ENCODE measurements at places on chromosomes 5 and 9.

DNA sequence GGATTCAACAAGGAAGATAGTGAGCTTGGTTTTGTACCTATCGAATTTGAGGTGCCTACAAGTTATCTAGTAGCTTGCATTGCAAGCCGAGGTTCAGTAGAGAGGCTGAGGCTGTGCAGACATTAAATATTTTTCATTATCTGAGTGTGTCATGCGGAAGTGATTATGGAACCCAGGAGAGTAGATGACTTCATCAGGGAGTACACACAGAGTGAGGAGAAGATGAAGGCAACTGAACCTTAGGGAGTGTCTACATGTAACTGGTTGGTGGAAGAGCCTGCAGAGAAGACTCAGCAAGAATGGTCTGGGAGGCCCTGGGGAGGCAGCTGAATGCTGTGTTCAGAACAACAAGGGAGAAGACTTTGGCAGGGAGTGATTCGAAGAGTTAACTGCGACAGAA lies 393.9 kb downstream of the ARHGEF28 start:
- DNase-seq: no peak

GRCh38 chr9:115058175-115058574 lies 59.8 kb downstream of the TNC start:
- no peak for DNase-seq

GRCh38 chr5:168944004-168944403 lies 356.9 kb downstream of the SLIT3 start:
- DNase-seq: no peak

DNA sequence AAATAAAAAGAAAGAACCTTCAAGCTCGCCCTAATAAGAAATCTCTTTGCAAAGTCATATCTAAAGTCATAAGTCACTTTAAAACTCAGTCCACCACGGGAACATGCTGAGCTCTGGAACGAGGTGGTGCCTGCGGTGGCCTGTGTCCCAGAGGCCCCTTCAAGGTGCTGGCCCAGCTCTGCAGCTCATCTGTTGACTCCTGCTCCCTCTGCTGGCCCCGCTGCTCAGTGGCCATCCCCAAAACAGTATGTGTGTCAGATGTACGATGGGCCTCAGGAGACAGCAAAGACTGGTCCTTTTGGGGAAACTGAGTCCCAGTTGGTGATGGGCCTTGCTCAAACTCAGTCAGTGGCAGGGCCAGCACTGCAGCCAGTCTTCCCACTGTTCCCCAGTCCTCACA lies 22.8 kb upstream of the FOXB2 start:
- no peak for DNase-seq

- peak; percentile 43 for DNase-seq
Measured at GRCh38 chr9:136110082-136111061, 8.3 kb downstream of the TMEM250 start.

GRCh38 chr5:149957855-149958254 lies 2.7 kb upstream of the SLC26A2 start:
- DNase-seq: no peak

- DNase-seq: no peak
Measured at GRCh38 chr5:37576552-37576951, 197.4 kb downstream of the WDR70 start.
